Left ventricle myocardium inferior (tissue), 1 donor: ENCODE measurements at places on chromosomes 2 and 18. TPM values are rescaled to one million over a fixed set of nuclear protein-coding genes. Genes with fewer than 3 reads are reported as not detected.

DNA sequence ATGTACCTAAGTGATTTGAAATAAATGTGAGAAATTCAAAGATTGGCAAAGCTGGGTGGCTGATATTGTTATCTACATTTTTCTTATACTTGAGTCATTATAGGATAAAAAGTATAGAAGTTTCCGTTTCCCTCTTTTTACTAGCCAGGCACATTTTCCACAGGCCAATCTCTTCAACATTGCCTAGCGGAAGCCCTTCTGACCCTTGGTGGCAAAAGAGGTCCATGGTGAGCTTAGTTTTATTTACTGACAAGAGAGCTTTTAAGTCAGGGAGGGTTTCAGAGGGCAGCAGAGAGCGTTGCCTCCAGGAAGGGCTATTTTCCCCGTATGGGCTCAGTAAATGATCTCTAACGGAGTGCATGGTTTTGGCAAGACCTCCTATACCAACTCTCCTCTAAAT, 15.1 kb upstream of the RHOB start:
- DNase-seq: no peak
- H3K4me3 ChIP-seq: no peak overlapping the region
- H3K27me3 ChIP-seq: no peaks in the 10 kb centered on the region
- no peaks in the 10 kb centered on the region for H3K36me3 ChIP-seq
- H3K4me1 ChIP-seq: peaks cover 18% of the 10 kb centered on the region
- H3K27ac ChIP-seq: no peak overlapping the region

Gene IL1RN
- total RNA-seq: 0.33 TPM

Gene TRABD2A
- 0.49 TPM for total RNA-seq

Gene PDE11A
- total RNA-seq: 2.5 TPM
